ENCODE measurements at places on chromosomes 4 and X. TPM values are rescaled to one million over a fixed set of nuclear protein-coding genes. Genes with fewer than 3 reads are reported as not detected.

DNA sequence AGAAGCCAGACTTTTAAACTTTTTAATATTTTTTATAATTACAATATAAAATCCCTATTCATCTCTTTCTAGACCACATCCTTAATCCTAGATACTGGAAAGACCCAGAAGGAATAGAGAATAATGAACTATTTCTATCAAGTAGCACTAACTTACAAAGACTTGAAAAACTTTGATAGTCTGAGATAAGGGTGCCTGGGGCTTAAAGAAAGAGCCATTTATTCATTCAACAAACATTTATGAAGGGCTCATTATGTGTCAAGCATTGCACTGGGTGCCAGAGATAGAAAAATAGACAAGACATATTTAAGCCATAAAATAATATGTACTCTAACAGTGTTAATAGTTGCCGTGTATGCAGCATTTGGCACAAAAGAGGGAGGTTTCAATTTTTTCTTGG, 178.0 kb upstream of the EMCN start:
- no peak for DNase-seq
- H3K27me3 ChIP-seq, result no peaks in the 10 kb centered on the region
- H3K4me1 ChIP-seq, result no peaks in the 10 kb centered on the region
- no peaks in the 10 kb centered on the region for H3K36me3 ChIP-seq
- no peak overlapping the region for H3K4me3 ChIP-seq
- no peak overlapping the region for H3K27ac ChIP-seq

GRCh38 chr4:56231410-56231809, 155.9 kb downstream of the AASDH start:
- no peak for DNase-seq
- no peaks in the 10 kb centered on the region for H3K4me1 ChIP-seq
- H3K36me3 ChIP-seq, result no peaks in the 10 kb centered on the region
- H3K27me3 ChIP-seq, result no peaks in the 10 kb centered on the region
- H3K27ac ChIP-seq, result no peak overlapping the region

DNA sequence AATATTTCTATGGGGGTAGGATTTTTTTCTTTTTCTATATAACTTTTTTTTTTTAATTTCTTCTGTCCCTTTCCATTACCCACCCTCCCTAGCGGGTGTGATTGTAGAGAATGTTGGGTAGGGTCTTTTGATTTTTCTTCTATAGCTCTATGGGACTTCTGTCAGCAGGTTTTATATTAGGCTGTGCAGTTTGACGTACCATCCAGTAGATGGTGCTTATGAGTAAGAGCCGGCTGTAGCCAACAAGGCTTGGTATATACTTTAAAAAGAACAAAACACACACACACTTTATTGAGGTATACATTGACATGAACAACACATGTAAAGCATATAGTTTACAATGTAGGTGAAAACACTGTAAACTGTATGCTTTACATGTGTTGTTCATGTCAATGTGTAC, 247.9 kb upstream of the POF1B start:
- no peak overlapping the region for H3K27ac ChIP-seq
- DNase-seq, result no peak
- H3K4me3 ChIP-seq, result no peak overlapping the region
- H3K27me3 ChIP-seq, result no peaks in the 10 kb centered on the region

The DAPP1 gene
- 2.0 TPM for total RNA-seq

- H3K27me3 ChIP-seq, result no peaks in the 10 kb centered on the region
- H3K36me3 ChIP-seq, result no peaks in the 10 kb centered on the region
- no peak for DNase-seq
- H3K4me1 ChIP-seq, result no peaks in the 10 kb centered on the region
- H3K27ac ChIP-seq, result no peak overlapping the region
- no peak overlapping the region for H3K4me3 ChIP-seq
These were observed 1803.6 kb upstream of the PCDH7 start for GRCh38 chr4:28916585-28916984.

The ATP1B4 gene
- total RNA-seq, result not detected

GRCh38 chr4:108345862-108346817, 177.4 kb upstream of the LEF1 start:
- no peak overlapping the region for H3K27ac ChIP-seq
- DNase-seq, result no peak
- peaks cover 3% of the 10 kb centered on the region for H3K27me3 ChIP-seq
- no peaks in the 10 kb centered on the region for H3K36me3 ChIP-seq

- DNase-seq, result no peak
- H3K27ac ChIP-seq, result no peak overlapping the region
- no peaks in the 10 kb centered on the region for H3K4me1 ChIP-seq
- H3K4me3 ChIP-seq, result no peak overlapping the region
These were observed 990.2 kb downstream of the STPG2 start for GRCh38 chr4:97153042-97153441.

DNA sequence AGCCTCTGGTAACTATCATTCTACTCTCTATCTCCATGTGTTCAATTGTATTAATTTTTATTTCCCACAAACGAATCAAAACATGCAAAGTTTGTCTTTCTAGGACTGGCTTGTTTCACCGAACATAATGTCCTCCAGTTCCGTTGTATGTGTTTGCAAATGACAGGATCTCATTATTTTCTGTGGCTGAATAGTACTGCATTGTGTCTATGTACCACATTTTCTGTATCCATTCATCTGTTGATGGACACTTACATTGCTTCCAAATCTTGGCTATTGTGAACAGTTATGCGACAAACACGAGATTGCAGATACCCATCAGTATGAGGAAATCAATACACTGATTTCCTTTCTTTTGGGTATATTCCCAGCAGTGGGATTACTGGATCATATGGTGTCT, 8.4 kb upstream of the LDOC1 start:
- H3K4me1 ChIP-seq, result no peaks in the 10 kb centered on the region
- no peaks in the 10 kb centered on the region for H3K27me3 ChIP-seq
- H3K36me3 ChIP-seq, result no peaks in the 10 kb centered on the region
- no peak overlapping the region for H3K27ac ChIP-seq
- no peak overlapping the region for H3K4me3 ChIP-seq

- DNase-seq, result no peak
- H3K4me1 ChIP-seq, result no peaks in the 10 kb centered on the region
- H3K27me3 ChIP-seq, result no peaks in the 10 kb centered on the region
- H3K4me3 ChIP-seq, result no peak overlapping the region
These were observed 314.1 kb upstream of the PPARGC1A start for GRCh38 chr4:24203926-24204325.

DNA sequence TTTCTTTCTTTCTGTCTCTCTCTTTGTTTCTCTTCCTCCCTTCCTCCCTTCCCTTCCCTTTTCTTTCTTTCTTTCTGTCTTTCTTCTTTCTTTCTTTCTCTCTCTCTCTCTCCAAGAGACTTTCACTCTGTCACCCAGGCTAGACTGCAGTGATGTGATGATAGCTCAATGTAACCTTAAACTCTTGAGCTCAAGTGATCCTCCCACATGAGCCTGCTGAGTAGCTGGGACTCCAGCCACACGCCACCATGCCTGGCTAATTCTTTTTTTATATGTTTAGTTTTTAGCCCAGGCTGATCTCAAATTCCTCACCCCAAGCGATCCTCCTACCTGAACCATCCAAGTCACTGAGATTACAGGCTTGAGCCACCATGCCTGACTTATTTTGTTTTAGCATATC, 64.3 kb upstream of the EMCN start:
- no peak for DNase-seq
- H3K27me3 ChIP-seq, result no peaks in the 10 kb centered on the region
- no peak overlapping the region for H3K27ac ChIP-seq
- no peak overlapping the region for H3K4me3 ChIP-seq

DNA sequence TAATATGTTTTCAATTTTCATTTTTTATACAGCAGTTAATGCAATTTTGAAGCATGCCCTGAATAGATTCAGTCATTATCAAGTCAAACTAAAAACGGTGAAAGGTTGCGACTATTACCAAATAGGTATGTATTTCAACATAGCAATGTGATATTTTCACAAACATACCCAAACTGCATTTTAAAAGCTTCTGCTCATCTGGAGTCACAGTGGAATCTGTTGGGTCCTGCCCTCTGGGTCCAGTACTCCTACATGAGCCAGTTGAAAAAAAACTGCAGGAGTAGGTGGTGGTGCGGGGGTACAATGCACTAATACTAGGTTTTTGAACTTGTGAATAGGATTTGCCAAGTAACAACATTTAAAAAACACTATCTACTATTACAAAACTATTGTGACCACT, 938 bp downstream of the GPR34 start:
- no peak for DNase-seq
- H3K27ac ChIP-seq, result no peak overlapping the region
- H3K4me1 ChIP-seq, result no peaks in the 10 kb centered on the region
- H3K4me3 ChIP-seq, result no peak overlapping the region

- H3K27me3 ChIP-seq, result no peaks in the 10 kb centered on the region
- H3K4me3 ChIP-seq, result no peak overlapping the region
- DNase-seq, result no peak
- H3K36me3 ChIP-seq, result no peaks in the 10 kb centered on the region
- no peaks in the 10 kb centered on the region for H3K4me1 ChIP-seq
- H3K27ac ChIP-seq, result no peak overlapping the region
These were observed 87.8 kb downstream of the HPGD start for GRCh38 chr4:174434455-174434854.

- no peak overlapping the region for H3K4me3 ChIP-seq
- no peak for DNase-seq
- no peaks in the 10 kb centered on the region for H3K27me3 ChIP-seq
- no peaks in the 10 kb centered on the region for H3K36me3 ChIP-seq
These were observed 200.2 kb downstream of the ADGRA3 start for GRCh38 chr4:22315628-22316027.

DNA sequence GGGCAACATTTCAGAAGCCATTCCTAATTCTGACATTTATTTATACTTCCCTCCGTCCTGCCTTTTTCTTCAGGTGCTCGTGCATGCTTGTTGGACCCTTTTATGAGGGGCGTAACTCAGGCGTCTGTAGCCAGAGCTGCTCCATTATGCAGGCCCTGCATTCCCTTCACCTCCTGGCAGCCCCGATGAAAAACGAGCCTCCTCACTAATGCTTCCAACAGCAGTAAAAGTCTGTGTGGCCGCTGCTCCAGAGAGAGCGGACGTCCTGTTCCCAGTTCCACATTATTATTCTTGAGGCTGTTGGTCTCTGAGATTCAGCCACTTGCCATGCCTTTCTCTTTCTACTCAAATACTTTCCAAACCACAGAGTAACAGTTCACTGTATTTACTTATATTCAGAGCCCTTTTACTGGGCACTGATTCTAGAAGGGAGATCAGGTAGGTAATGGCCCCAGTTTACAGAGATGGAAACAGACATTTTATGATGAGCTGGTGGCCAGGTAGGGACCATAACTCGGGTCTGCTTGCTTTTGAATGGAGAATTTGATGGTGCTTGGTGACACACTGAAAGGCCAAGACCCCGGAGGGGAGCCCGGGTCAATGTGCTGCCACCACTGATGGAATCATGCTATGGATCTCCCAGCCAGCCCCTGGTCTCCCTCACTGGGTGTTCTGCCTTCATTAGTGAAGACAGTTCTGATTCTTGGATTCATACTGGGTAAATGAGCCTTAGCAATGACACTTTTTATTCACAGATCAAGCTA, 101.0 kb downstream of the GATB start:
- no peak overlapping the region for H3K4me3 ChIP-seq
- no peaks in the 10 kb centered on the region for H3K36me3 ChIP-seq
- H3K4me1 ChIP-seq, result no peaks in the 10 kb centered on the region
- peak overlapping the region; percentile 67 for H3K27ac ChIP-seq

The ADH1B gene
- 12.8 TPM for total RNA-seq

The SOD3 gene
- total RNA-seq, result 300 TPM

GRCh38 chr4:147822128-147822527, 90.2 kb downstream of the ARHGAP10 start:
- no peaks in the 10 kb centered on the region for H3K4me1 ChIP-seq
- peak overlapping the region; percentile 64 for H3K27ac ChIP-seq
- peak; percentile 89 for DNase-seq
- no peaks in the 10 kb centered on the region for H3K36me3 ChIP-seq

DNA sequence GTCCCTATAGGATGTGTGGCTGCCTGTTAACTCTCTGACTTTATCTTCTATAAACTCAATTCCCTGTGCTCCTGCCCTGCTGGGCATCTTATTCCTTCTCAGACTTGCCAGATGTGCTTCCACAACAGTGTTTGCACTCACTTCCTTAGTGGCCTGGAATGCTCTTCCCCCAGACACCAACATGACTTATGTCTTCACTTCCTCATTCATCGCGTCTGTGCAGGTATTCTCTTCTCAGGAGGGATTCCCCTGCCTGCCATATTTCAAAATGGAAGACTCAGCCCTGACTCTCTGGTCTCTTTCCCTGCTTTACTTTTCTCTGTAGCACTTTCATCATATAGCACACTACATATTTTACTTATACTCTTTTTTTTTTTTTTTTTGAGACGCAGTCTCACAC, 344.0 kb downstream of the CENPC start:
- no peaks in the 10 kb centered on the region for H3K36me3 ChIP-seq
- no peaks in the 10 kb centered on the region for H3K4me1 ChIP-seq
- no peak for DNase-seq

The DUX4 gene
- not detected for total RNA-seq

The NPNT gene
- 53.0 TPM for total RNA-seq

- no peaks in the 10 kb centered on the region for H3K36me3 ChIP-seq
- peaks cover 17% of the 10 kb centered on the region for H3K4me1 ChIP-seq
- no peaks in the 10 kb centered on the region for H3K27me3 ChIP-seq
- peak overlapping the region; percentile 89 for H3K27ac ChIP-seq
- no peak overlapping the region for H3K4me3 ChIP-seq
These were observed 20.1 kb downstream of the ACSL1 start for GRCh38 chr4:184805462-184806228.

The ACE2 gene
- 74.6 TPM for total RNA-seq

The DOCK11 gene
- total RNA-seq, result 4.7 TPM

The CFAP299 gene
- 0.17 TPM for total RNA-seq

DNA sequence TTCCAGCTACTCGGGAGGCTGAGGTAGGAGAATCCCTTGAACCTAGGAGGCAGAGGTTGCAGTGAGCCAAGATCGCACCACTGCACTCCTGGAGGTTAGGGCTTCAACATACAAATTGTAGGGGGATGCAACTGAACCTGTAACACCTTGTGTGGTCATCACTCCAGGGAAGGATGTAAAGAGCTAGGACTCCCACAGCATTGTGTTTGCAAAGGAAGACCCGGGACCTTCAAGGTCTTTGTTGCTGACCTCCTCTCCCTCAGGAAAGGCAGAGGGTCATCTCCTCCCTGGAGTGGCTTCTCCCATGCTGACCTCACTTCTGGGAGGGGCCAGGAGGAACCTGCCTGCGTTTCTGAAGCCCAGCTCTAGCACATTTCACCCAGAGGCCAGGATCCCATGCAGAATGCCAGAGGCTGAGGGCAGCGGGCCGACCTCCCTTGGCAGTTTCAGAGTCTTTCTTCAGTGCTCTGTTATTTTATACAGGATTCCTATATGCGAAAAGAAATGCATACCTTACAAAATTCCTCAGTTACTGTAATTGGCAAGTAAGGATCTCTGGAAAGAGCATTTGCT, 80.2 kb downstream of the HTRA3 start:
- no peaks in the 10 kb centered on the region for H3K36me3 ChIP-seq
- no peak for DNase-seq
- no peaks in the 10 kb centered on the region for H3K27me3 ChIP-seq
- H3K4me3 ChIP-seq, result no peak overlapping the region
- peak overlapping the region; percentile 90 for H3K27ac ChIP-seq
